NCI-H187 treated with DMSO at 0.1 percent for 48 hours (cell line): ENCODE measurements at places on chromosomes 2 and 18.

DNA sequence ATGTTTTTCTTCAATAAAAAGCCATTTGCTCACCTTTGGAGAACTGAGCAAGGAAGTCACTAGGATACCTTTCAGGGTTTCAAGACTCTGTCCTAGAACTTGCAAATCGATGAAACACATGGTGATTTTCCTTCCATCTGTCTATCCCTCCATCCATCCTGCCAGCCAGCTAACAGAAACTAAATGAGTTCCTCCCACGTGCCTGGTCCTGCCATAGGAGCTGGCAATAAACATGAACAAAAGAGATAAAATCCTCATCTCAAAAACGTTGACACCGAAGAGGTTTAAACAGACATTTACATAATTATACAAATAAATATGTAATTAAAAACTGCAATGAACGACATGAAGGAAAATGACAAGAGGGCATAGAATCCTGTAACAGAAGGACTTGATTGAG is 249.0 kb downstream of the PID1 start:
- no peak for DNase-seq

- no peak for DNase-seq
These were observed 126.0 kb downstream of the NXPH2 start for GRCh38 chr2:138654146-138654545.

GRCh38 chr2:181680055-181680936 is at the start of gene NEUROD1:
NEUROD1 (minus strand) TSS chr2:181680517; CDS start chr2:181678860, 1,657 bp downstream.
- DNase-seq = no peak

- no peak for DNase-seq
These were observed 1112.3 kb upstream of the FANCL start for GRCh38 chr2:59353306-59353921.
